ENCODE measurements at places on chromosomes 2 and 18.

GRCh38 chr2:96225016-96225533 is 16.4 kb upstream of the STARD7 start:
- DNase-seq, result no peak

GRCh38 chr18:27808683-27809082 is 368.2 kb downstream of the CDH2 start:
- no peak for DNase-seq

DNA sequence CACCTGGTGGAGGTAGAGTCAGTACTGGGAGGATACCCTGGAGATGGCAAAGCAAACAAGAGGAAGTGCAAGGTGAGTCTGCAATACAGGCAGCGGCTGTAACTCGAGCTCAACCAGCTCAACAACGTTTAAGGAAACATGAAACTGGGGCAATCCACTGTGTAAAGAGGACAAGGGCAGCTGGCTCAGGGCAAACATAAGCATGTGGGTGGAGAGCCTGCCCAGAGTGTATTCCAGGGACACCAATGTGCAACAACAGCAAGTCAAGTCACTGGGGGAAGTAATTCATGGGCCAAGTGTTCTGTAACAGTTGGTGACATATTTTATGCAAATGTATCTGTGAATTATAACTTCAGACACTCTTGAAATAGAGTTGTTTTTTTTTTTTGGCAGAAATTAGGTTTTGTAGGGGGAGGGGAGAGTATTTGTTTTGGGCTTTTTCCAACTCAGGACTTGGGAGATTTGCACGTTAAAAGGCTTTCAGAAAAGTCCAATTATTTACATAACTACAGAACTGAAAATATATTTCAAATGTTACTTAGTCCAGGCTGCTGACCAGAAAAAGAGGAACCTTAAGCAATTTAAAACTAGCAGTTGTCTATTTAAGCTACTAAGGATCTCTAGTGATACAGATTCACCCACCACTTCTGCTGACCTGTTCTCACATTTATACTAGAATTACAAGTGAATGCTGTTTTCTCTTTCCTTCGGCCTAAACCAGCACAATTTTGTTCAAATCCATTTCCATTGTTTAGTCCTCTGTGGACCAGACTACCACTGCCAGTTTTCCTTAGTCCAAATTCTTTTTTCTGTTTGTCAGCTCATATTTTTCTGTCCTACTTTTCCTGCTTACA is 18.6 kb downstream of the NRXN1 start:
- DNase-seq, result peak; percentile 97

GRCh38 chr2:108271691-108272253 is 16.9 kb upstream of the SULT1C2 start:
- peak; percentile 29 for DNase-seq

DNA sequence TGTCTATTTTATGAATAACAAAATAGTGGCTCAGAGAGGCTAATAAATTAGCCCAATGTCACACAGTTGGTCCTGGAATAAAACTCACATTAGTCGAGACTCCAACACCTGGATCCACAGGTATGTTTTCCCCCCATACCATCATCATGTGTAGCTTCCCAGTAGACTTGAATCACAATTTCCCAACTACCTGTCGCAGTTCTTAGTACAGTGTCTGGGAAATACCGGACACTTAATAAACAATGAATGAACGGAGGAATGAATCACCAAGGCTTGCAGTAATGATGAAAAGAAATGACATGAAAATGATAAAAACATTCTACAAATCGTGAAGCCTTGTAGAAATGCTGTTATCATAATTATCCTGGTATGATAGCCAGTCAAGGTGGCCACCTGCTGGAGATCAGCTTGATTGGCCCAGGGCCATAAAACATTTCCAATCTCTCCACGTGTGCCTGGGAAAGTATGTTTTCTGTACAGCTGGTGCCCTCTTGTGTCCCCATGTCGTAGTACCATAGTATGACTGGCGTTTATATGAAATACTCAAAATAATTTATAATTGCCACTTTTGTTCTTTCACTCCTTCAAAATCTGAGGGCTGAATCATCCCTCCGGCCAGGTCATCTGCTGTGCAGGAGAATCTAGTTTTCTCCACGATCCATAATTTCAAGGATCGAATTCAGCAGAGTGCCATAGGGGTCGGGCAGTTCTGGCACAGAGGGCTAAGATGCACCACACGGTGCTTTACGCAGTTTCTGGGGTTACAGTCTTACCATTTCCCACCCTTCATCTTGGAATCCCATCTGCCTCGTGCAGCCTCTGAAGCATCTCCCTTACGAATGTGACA is 95.4 kb downstream of the LAMA1 start:
- peak; percentile 50 for DNase-seq

DNA sequence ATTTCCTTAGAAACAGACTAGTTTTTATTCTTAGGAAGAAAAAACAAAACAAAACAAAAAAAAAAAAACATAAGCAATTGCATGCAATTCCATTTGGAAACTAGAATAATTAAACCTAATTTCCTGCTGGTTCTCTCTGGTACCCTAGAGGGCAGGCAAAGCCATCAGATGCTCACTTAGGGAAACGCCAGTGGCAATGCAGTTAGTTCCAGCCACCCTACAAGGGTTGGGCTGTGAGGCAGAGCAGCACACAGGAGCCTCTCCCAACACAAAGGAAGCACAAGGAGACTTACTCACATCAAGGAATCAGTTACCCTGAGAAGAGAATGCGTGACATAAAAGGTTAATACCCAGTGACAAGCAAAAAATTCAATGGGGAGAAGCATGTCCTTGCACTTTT is 28.8 kb downstream of the CCDC93 start:
- DNase-seq, result no peak

GRCh38 chr2:144971786-144972335 is 451.9 kb upstream of the ZEB2 start:
- DNase-seq, result no peak

DNA sequence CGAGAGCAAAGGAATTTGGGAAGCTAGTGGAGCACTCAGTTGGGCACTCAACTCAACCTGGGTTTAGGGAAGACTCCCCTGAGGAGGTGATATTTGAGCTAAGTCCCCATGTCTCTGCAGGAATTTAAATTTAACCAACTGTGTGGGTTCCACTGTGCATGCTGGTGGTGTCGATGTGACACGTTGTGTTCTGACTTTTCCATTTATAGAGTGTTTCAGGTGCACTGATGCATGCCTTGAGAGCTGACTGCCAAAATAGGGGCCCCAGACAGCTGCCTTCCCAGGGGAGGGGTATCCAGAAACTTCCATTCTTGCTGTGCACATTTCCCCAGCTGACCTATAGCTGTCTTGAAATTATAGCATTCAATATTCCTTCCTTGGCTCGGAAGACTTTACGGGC is 63.7 kb upstream of the BCL2L11 start:
- no peak for DNase-seq

GRCh38 chr2:74148457-74149246 is 940 bp upstream of the BOLA3 start:
- DNase-seq, result no peak

- no peak for DNase-seq
These were observed 138.3 kb downstream of the ZBTB7C start for GRCh38 chr18:48270929-48271328.

DNA sequence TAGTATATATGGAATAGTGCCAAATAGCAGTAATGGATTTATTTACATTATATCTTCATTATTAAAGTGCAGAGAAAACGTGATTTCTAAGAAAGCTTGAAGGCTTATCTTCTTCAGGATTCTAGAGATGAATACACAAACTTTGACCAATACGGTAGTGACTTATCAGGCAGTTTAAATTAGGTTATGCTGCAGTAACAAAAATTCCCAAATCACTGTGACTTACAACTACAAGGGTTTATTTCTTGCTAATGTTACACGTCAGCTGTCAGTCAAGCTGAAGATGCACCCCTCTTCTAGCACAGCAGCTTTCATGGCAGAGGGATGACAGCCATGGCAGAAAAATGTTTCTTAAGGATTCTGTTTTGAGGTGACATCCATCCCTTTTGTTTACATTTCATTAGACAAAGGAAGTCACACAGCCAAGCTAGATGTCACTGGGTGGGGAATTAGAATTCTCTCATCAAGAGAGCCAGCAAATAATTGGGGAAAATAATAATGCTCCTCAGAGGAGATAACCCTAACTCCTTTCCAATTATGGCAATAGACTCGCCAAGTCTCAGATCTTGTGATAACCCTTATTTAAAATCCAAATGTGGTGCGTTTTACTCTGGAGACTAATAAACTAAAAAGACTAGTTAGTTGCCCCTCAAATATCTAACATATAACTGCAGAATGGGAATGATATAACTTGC is 268.3 kb upstream of the CYP26B1 start:
- no peak for DNase-seq

DNA sequence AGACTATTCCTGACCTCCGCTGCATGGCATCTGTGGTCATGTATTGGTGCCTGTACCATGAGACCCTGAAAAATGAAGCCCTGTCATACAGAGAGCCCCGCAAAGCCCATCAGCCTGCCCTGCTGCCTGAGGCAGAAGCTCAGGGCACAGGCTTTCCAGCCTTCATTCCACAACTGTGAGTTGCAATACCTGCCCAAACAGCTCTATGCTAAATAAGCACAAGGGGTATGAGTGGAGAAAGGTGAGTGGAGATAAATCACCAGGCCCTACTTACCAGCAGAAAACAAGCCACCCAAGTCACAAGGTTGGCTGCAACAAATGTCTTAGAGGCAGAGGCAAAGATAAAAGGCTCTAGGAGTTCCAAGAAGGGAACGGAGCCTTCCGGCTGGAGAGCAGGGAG is 277.4 kb downstream of the TNS1 start:
- no peak for DNase-seq

- DNase-seq, result no peak
These were observed 9.5 kb upstream of the RNF103 start for GRCh38 chr2:86633155-86633651.

DNA sequence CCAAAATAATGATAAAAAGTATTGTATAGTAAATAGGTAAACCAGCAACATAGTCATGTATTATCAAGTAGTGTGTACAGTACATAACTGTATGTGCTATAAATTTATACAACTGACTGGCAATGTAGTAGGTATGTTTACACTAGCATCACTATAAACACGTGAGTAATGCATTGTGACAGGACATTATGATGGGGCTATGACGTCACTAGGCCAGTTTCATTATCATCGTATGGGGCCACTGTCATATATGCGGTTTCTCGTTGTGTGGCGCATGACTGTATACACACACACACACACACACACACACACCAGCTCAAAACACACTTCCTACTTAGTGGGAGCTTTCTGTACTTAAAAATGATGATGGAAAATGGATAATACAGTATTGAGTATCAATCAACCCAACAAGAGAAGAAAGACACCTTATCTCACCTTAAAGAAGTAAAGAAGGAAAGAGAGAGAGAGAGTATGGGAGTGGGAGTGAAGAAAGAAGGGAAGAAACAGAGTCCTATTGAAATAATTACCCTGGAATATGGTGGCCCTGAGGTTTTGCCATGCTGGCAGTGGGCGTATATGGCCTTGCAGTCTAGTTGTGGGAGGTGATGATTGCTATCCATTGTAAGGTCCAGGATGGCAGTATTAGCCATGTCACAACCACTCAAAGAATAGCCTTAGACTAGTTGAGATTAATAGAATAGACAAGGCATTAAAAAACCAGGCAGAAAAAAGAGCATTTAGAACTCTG is 186.4 kb upstream of the ZNF521 start:
- DNase-seq, result no peak

DNA sequence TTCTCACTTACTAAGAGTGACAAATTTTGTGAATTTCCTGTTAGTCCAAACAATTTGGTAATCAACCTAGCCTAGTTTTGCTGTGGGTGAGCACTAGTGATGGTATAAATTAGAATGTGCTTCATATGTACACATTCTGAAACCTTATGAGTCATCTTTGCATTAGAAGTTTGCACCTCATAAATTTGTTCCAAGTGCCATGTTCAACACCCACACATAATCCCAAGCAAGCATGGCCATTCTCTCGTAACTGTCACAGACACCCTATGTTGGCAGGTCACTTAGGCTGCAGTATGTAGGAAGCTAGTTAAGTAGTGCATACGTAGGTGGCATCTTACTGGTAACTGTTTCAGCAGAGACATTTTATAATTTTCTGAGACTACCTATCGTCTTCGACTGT is 46.9 kb downstream of the NAB1 start:
- DNase-seq, result no peak

DNA sequence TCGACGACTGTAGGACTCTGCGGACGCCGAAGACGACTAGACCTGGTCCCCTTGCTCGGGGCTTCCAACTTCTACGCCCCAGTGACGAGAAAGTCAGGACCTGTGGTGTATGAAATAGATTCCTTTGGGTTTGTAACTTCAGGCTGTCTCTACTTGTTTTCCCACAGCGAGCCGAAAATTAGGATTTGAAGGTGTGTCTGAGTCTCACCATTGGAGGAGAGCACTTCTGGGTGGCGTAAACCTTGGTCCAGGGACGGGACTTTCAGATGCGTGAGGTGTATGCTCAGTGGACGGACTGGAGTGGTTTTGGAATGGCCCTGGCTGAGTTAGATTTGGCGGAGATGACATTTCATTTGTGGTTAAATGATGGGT is 1.3 kb downstream of the BIRC6 start:
- DNase-seq, result no peak

GRCh38 chr2:226137201-226137811 is 662.3 kb downstream of the IRS1 start:
- no peak for DNase-seq

- DNase-seq, result no peak
These were observed 1.1 kb upstream of the MOB4 start for GRCh38 chr2:197514754-197515153.

- no peak for DNase-seq
These were observed 494.3 kb downstream of the STK39 start for GRCh38 chr2:167753142-167753541.

DNA sequence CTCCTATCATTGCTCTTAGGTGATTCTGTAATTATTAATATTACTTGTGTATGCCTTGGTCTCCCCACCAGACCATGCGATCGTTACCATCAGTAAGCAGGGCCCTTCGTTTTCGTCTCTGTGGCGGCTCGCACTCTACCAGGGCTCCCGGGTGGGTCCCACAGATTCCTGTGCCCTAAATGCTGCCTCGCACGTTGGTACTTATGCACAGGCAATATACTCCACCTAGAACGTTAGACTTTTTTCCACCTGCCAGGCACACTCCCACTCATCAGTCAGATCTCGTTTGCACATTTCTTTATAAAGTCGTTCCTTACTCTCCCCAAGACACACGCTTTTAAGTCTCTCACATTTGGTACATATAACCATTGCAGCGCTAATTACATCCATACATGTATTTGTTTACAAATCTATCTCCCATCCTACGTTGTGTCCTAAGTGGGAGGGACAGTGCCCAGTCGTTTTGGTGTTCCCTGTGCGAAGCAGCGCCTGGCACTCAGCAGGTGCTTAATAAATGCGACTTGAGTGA is 901 bp downstream of the FEZ2 start:
- no peak for DNase-seq

- DNase-seq, result no peak
These were observed at the start of gene COL5A2 for GRCh38 chr2:189179570-189179950. TSS of gene COL5A2 (minus strand) at chr2:189179761. CDS start at chr2:189179604, 157 bp downstream.

GRCh38 chr2:136325844-136326331 is 207.9 kb upstream of the CXCR4 start:
- DNase-seq, result no peak

DNA sequence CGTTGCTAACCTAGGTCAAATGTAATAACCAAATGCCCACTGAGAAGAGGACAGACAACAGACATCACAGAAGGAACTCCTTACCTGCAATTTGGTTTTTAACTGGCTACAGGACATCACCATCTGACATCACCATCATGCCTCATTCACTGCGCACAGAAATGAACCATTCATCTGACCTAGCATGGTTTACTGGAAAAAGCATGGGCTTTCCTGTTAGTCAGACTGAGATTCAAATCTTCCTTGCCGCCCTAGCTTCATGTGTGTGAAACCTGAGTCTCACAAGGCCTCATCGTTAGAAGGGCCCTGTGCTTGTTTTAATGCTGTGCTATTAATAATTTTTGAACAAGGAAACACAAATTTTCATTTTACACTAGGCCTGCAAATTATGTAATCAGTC is 1.1 kb upstream of the HIBCH start:
- no peak for DNase-seq
